ENCODE measurements at places on chromosomes 12 and 14.

GRCh38 chr14:52583544-52583943, 30.9 kb downstream of the GPR137C start:
- no peak for DNase-seq

- no peak for DNase-seq
Observed at GRCh38 chr12:13981990-13982389, 588 bp upstream of the GRIN2B start.

DNA sequence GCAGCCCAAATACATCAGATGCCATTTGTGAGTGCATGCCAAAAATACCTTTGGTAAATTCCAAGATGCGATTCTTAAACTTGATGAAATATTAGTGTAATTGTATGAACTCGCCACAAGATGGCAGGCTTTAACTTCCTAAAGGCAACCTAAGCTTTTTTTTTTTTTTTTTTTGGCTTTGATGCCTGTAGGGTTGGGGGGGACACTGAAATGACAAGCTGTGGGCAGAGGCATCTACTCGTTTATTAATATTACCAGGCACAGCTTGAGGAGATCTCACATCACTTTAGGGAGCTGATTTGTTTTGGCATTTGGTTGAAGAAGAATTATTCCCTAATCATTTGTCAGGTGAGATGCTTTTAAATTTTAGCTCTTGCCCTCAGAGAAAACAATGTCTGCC, 126.7 kb upstream of the CCDC196 start:
- DNase-seq = peak; percentile 29

GRCh38 chr12:110992909-110993308, 72.5 kb upstream of the MYL2 start:
- no peak for DNase-seq

GRCh38 chr12:26434299-26435068, 239.1 kb downstream of the SSPN start:
- DNase-seq = peak; percentile 71

DNA sequence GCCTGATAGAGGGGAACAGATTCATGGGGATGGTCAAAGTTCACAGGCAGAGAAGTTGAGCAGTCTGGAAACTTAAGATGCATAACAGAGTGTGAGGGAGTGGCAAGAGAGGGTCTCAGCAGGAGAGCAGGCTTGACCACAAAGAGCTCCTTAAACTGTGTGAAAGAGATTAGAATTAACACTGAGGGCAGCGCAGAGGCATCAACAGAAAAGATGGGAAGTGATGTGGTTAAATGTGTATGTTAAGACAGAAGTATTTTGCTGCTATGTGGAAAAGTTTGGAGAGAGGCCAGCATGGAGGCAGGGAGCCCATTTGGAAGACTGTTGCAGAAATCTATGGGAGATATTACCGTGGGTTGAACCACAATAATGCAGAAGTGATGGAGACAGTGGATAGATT, 122.7 kb upstream of the LMNTD1 start:
- DNase-seq = no peak

- DNase-seq = no peak
Observed at GRCh38 chr14:23130871-23131270, 11.8 kb upstream of the CEBPE start.

All from foreskin melanocyte (primary cell).